ENCODE measurements at places on chromosomes 13 and 19.

GRCh38 chr19:50325310-50326100 is 3.7 kb downstream of the KCNC3 start:
- DNase-seq = no peak

GRCh38 chr19:29482855-29483640 is 42.7 kb upstream of the VSTM2B start:
- no peak for DNase-seq

- no peak for DNase-seq
These were observed 823 bp upstream of the ZNF567 start for GRCh38 chr19:36686365-36687213.

DNA sequence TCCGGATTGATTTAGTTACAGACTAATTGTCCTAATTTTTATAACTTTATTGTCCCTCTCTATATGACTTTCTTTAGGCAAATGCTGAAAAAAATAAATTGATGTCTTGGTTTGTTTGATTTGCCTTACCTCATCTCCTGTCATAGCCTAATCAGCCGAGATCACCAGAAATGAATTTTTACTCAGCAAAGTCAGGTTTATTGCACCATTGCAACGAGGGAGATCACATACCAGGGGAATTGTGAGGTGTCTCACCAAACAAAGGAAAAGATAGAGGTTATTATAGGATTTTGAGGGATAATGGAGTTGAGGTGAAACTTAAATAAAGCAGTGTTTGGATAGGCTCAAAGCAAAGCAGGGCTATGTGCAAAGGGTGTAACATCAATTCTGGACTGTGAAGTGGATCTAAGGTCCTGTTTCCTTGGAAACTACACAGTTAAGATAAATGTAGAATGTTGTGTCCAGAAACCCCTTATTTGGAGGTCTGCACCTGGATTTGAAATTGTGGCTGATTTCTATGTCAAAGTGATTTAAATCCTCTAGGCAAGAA is 372.6 kb downstream of the OXGR1 start:
- DNase-seq = no peak

GRCh38 chr13:108033800-108034707 is 181.3 kb downstream of the LIG4 start:
- DNase-seq = no peak

- DNase-seq = no peak
These were observed 989 bp downstream of the NFILZ start for GRCh38 chr19:8631425-8631819.

GRCh38 chr13:73293913-73294523 is 235.2 kb downstream of the KLF5 start:
- no peak for DNase-seq
